Naive thymus-derived CD8-positive, alpha-beta T cell (primary cell): ENCODE measurements at places on chromosomes 4 and X. TPM values are rescaled to one million over a fixed set of nuclear protein-coding genes. Genes with fewer than 3 reads are reported as not detected.

GRCh38 chr4:61583696-61584095 lies 383.6 kb downstream of the ADGRL3 start:
- no peak for DNase-seq

CNKSR2 gene
- 20.6 TPM for total RNA-seq

DNA sequence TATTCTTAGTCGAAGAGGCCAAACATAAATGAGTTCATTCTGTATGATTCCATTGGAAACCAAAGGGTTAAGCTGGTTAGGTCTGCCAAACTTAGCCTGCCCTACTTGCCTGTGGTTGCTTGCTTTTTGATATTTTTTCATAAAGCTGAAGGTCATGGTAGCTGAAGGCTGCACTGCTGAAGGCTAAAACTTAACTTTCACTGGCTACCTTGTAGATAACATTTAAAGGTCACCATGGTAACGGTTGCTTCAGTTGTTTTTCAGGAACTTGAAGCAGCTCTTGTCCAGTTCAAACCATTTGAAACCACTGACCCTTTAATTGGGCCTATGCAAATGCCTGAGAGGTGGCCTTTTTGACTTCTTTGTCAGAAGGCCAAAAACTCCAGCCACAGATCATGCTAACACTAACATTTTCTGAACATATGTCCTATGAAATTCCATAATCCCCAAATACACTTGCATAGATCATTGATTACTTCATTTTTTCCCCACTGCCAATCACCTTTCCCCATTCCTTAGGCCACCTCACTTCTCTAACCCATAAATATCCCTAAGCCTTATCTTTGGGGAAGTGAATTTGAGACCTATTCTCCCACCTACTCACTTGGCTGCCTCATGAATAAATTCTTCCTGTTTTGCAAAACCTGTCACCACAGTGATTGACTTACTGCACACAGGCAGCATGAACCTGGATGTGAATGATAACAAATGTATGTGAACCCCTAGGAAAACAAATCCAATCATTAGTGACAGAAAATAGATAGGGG lies 10.7 kb upstream of the SMIM10L2A start:
- no peak for DNase-seq

DNA sequence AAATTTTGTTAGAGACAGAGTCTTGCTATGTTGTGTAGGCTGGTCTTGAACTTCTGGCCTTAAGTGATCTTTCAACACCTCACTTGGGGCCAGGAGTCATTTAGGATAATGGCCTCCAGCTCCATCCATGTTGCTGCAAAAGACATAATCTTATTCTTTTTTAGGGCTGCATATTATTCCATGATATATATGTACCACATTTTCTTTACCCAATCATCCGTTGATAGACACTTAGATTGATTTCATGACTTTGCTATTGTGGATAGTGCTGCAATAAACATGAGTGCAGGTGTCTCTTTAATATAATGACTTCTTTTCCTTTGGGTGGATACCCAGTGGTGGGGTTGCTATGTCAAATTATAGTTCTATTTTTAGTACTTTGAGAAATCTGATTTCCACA lies 140.9 kb upstream of the LCORL start:
- DNase-seq, result no peak

KLKB1 gene
- total RNA-seq, result 1.8 TPM

DNA sequence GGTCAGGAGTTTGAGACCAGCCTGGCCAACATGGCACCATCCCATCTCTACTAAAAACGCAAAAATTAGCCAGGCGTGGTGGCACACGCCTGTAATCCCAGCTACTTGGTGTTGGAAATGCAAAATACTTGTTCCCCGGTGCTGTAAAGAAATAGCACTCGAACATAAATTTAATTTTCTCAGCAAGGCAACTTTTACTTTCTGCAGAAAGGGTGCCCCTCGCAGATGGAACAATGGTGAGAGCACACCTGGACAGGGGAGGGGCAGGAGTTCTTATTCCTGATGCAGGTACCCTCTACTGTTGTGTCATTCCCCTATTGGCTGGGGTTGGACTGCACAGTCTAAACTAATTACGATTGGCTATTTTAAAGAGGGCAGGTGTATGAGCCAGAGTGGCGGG lies 139.7 kb downstream of the FHIP1A start:
- no peak for DNase-seq

GRCh38 chr4:105453550-105454205 lies 20.2 kb downstream of the PPA2 start:
- no peak for DNase-seq
